ENCODE measurements at places on chromosomes 1 and 21.

- DNase-seq = peak; percentile 93
These were observed 7.4 kb downstream of the PIGM start for GRCh38 chr1:160024195-160024905.

DNA sequence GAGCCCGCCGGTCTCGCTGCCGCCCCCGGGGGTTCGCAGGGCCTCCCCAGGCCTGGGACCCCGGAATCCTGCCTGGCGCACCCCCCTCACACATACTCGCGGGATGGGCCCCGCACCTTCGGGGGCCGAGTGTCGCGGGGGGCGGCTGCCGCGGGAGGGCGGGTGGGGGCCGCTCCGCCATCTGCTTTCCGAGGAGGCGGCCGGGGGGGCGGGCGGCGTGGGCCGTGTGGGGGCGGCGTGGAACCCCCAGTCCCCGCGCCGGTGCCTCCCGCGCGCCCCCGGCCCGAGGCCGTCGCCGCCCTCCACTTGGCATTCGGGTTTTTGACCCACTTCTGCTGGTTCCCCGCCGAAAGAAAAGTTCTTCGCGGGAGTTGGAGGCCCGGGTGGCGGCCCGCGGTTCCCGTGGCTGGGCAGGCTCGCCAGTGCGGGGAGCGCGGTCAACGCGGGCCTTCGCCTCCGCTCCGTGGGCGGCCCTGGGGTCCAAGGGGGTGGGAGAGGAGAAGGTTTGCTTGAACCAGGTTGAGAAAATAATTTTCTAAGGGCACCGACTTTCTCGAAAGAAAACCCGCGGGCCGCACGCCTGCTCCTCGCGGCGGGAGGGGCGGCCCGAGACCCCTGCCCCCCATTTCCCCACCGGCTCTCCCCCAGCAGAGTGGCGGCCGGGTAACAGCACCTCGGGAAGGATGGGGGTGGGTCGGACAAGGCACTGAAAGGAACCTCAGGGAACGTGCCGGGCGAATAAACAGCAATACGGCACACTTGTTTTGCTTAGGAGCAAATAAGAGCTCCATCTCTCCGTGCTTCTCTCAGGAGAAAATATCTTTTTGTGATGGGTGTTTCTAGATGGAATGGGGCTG, 1.6 kb downstream of the PHF13 start:
- DNase-seq = no peak

DNA sequence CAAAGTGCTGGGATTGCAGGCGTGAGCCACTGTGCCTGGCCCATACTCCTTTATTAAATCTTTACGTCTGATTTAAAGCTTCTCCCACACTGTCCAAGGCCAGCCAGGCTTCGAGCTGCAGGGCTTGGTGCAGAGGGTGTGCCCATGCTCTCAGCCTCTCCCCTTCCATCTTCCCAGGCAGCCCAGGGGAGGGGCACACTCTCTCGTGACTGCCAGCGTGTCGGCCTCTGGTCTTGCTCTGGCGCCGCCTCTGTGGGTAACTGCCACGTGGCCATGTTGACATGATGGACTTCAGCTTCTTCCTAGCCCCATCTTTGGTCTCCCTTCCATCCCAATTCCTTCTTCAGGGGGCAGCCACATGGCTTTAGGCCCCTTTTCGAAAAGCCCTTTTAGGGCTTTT, 4.7 kb downstream of the GPR137B start:
- DNase-seq = no peak

DNA sequence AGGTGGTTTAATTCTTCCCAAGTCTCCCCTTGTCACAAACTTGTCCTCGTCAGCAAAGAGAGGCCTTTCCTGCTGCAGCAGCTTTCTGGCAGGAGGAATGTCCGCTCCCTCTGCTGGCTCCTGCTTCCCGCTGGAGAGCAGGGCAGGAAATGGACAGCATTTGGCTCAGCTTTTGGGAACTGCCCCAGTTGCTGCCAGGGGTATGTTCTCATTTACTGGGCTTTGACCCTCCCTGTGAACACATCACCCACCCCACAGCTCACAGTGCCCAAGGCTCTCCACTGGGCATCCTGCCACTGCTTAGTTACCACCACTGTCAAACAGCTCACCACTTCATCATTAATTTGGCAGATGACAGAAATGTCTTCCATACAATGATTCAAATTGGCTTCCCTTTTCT, 75.4 kb downstream of the MRPL37 start:
- DNase-seq = no peak

DNA sequence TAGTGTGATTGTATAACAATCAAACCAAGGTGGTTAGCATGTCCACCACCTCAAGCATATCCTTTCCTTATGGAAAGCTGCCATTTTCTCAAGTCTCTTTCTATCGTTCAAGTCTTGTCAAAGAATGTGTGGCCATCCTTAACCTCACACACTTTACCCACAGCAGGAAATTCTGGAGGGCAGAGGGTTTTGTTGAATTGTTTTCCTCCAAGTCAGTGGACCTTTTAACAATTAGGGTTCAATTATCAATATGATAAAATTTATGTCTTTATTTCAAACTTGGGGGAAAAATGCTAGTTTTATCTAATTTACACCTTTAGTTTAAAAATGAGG, 14.2 kb upstream of the PTPRC start:
- no peak for DNase-seq

GRCh38 chr1:110879758-110880606, 7.0 kb downstream of the CD53 start:
- no peak for DNase-seq

DNA sequence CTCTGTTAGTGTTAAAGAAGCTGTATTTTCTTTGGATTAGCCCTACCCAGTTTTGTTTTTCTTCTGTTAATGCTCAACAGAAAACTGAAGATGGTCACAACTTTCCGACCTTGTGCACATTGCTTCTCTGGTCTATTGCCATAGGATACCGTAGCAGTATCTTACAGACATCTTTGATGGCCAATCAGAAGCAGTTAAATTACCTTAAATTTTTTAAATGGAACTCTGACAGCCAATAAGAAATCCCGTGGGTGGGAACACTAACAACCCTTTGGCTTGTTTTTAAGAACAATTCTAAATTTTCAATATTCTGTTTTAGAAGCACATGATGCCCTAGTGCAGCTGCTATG, 17.2 kb downstream of the NFYC start:
- DNase-seq = no peak

GRCh38 chr21:40049031-40049930, 182.0 kb downstream of the PCP4 start:
- DNase-seq = no peak

DNA sequence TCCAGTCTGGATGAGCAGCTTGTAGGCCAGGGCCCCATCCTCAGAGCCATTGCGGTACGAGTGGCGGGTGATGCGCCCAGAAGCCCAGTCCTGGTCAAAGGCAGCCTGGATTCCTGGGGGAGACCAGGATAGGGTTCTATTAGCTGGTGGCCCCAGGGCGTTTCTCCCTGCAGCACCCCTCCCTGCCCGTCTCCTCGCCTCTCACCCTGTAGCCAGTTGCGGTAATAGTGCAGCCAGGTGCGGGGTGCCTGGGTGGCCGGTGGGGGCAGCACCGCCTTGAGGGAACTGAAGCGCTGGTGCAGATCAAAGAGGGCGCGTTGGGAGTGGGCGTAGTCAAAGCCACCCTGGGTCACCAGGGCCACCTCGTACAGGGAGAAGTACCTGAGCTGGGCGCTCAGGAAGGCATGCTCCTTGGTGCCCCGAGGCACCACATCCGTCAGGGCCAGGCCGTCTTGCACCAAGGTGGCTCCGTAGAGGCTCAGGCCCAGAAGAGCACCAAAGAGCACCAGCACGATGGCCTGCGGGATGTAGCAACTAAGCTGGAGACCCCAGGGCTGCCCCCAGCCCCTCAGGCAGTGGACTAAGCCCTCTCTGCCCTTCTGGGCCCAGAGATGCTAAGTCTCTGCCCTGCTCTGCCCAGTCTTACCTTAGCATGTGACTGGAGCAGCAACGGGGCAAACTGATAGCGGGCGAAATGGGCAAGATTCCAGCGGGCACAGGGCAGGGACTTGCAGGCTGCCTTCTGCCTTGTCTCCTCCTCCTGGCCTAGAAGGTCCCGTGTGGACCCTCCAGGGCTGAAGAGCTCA, 15.7 kb downstream of the PTCH2 start:
- no peak for DNase-seq

- peak; percentile 91 for DNase-seq
These were observed 172.0 kb upstream of the CAMK1G start for GRCh38 chr1:209411491-209411929.

- no peak for DNase-seq
These were observed 14.8 kb downstream of the BCAR3 start for GRCh38 chr1:93666613-93667384.

DNA sequence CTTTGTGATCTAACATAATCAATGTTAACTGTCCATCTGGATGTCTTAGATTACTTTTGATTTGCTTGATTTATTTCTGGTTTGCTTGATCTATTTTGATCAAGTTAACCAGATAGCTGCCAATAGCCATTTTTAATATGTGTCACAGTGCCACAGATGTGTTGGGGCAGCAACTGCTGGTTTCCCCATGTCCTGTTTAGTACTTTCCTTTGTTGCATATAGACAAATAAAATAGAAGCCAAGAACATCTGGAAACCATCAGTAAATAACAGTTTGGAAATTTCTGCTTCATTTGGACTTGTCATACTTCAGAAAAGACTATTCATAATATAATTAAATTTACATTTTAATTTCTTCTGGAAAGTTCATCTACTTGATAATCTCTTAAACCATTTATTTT, 145.6 kb upstream of the C21orf91 start:
- DNase-seq = no peak

DNA sequence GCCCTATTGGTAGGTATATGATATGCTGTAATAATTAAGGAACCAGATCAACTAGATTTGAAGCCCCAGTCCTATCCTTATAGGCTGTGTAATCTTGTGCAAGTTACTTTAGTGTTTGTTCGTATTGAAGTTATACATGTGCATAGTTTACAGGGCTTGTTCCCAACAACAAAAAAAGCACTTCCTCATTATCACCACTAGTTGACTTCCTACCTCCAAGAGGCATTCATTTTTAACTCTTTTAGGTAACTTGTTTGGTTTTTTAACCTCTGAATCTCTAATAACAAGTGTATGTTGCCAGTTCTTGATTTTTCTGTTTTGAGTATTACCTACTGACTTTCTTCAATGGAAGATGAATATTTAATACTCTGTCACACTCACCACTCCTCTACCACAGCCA, 71.9 kb downstream of the ST3GAL3 start:
- DNase-seq = no peak

DNA sequence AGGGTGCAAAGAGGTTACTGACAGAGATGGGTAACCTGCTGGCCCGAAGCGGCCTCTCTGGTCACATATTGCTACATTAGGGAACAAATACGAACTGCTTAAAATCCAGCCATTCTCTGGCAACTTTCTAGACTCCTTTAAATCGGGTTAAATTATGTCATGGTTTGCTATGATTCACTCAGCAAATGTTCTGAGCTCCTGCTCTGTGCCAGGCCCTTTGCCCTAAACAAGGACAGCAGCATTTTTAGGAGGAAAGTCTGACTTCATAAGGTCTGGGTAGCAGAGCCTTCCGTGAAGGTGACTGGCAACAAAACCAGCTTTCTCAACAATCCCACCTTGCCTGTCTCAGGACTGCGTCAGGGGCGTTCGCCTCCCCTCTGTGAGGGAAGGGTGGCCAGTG, 15.4 kb downstream of the ZP4 start:
- DNase-seq = no peak

DNA sequence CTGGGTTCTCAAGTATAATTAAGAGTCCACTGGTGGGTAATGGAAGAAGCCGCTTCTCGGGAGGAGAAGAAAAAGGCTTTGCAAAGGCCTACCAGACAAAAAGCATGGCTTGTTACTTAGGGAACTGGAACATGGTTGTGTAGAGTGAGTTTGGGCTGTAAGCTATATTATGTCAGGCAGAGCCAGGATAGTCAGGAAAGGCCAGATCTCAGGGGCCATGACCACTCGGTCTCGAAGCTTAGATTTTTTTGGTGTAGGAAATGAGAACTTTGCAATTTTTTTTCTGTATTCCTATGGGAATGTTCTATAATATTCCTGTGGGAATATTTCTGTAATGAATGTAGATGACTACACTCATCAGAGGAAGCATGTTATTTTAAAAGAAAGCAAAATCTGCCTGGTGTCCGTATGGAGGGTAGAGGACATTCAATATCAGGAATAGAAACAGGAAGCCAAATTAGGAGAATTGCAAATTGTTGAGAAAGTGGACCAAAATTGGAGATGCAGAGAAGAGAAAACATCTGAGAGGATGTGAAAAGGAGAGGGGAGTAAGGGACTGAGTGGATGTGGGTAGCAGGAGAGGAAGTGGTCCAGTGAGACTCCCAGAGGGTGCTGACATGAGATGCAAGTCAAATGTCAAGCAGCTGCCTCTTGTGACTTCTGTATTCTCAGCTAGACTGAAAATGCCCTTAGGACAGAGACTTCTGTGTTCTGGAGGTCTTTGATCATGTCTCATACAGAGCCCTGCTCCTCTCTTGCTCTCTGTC, 45.2 kb upstream of the HAO2 start:
- DNase-seq = peak; percentile 3

- no peak for DNase-seq
These were observed 106.8 kb upstream of the CACHD1 start for GRCh38 chr1:64363111-64363510.

- DNase-seq = no peak
These were observed 22.0 kb downstream of the HHIPL2 start for GRCh38 chr1:222525951-222526350.

GRCh38 chr1:41728403-41729202, 190.1 kb downstream of the HIVEP3 start:
- peak; percentile 56 for DNase-seq

GRCh38 chr1:56797065-56797685, 22.0 kb downstream of the FYB2 start:
- DNase-seq = no peak

DNA sequence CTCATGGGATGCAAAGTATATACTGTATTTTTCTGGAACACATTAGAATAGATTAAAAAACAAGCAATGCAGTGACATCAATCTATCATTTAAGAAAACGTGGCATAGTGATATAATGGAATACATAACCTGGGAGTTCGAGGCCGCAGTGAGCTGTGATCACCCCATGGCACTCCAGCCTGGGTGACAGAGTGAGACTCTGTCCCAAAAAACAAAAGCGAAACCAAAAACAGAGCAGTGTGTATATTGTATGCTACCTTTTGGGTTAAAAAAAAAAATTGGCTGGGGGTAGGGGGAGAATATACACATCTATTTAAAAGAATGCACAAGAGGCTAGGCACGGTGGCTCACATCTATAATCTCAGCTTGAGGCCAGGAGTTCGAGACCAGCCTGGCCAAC, 13.5 kb downstream of the SLC2A1 start:
- DNase-seq = no peak

- no peak for DNase-seq
These were observed 370.6 kb upstream of the SPAG17 start for GRCh38 chr1:118555638-118556037.

- DNase-seq = no peak
These were observed 74.2 kb downstream of the ST3GAL3 start for GRCh38 chr1:43781574-43781973.

- no peak for DNase-seq
These were observed 128.5 kb downstream of the ZNF281 start for GRCh38 chr1:200281201-200281835.

GRCh38 chr1:81617308-81617967, 183.3 kb upstream of the ADGRL2 start:
- no peak for DNase-seq

GRCh38 chr1:23895082-23895481, 18.1 kb downstream of the CNR2 start:
- DNase-seq = no peak
